Dorsolateral prefrontal cortex (tissue), 122 donors: ENCODE measurements at places on chromosomes 4 and X.

DNA sequence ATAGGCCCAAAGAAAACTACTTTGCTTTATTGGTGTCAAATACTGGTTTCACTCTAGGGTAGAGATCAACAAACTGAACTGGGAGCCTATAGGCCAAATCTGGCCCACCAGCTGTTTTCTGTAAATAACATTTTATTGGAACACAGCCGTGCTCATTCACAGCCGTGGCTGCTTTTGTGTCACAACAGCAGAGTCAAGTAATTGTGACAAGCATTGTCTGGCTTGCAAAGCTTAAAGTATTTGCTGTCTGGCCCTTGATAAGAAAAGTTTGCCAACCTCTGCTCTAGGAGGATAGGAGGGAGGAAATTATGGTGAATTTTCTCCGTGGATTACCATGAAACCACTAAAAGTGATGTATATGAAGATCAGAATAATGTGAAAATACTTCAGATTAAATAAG is 53.4 kb downstream of the GPAT3 start:
- no peak for DNase-seq

- no peak for DNase-seq
Measured at GRCh38 chrX:120015145-120016067, 62.1 kb downstream of the RHOXF2B start.

- no peak for DNase-seq
Measured at GRCh38 chr4:163382178-163382869, 38.6 kb downstream of the NPY5R start.

DNA sequence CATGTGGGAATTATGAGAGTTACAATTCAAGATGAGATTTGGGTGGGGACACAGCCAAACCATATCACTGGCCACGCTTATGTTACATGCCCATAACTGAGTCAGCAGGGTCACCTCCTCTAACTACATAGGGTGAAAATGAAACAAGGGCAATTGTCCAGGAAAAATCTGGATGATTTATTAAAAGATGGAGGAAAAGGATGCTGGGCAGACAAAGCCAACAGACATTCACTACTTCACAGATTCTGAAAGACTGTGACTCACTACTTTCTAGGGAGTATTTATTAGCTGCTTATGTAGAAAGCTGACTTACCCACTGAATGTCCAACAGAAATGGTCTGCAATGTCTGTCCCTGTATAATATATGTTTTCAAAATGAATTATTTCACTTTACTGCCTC is 72.4 kb downstream of the APBB2 start:
- DNase-seq: no peak

GRCh38 chrX:28584025-28584424 is 3.2 kb upstream of the IL1RAPL1 start:
- DNase-seq: no peak

DNA sequence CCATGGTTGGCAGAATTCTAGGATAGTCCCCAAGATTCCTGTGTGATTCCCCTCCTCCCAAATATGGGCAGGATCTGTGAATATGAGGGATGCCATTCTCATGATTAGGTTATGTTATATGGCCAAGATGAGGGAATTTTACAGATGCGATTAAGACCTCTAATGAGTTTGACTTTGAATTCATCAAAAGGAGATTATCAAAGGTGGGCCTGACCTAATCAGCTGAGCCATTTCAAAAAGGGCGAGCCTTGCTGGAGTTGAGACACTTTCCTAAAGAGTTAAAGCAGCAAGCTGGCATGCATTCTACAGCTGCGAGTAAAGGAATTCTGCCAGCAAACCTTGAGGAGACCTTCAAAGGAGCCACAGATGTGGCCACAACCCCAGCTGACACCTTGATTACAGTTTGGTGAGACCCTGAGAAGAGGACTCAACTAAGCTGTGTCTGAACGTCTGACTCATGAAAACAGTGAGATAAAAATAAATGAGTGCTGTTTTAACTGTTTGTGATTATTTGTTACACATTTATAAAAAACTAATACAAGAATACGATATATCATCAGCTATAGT is 31.7 kb upstream of the TMPRSS11D start:
- no peak for DNase-seq

DNA sequence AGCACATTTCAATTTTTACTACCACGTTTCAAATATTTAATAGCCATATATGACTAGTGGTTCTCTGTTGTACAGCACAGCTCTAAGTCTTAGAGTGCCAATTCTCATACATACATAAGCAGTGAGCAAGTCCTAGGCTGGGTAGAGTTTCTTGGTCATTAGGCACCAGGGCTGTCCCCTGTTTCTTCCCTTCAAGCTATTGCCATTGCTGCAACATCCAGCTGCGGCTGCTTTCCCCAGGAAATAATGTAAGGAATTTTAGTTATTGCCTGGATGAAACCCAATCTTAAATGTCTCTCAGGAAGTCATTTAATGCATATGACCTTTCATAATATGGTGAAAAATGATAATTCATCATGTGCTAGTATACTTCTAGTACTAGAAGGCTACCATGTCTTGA is 74.1 kb upstream of the PPP3CA start:
- no peak for DNase-seq

GRCh38 chrX:153562546-153562945 is 36.4 kb downstream of the CCNQ start:
- DNase-seq: no peak

DNA sequence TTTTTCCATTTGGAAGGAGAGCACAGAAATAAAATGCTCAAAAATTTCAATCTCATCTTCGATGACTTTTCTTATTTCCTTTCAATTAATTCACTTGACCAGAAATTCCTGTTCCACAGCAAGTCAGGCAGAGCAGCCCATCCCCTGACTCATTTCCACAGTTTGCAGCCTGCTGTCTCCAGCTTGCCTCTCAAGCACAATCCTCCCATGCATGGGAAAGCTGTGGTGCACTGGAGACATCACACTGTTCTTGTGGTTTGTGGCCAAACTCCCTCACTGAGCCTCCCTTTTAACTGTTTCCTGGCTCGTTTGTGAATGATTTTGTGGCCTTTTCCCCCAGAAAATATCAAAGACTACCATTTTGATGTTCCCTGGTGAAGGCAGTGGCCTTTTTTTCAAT is 114.0 kb upstream of the ENPEP start:
- no peak for DNase-seq

DNA sequence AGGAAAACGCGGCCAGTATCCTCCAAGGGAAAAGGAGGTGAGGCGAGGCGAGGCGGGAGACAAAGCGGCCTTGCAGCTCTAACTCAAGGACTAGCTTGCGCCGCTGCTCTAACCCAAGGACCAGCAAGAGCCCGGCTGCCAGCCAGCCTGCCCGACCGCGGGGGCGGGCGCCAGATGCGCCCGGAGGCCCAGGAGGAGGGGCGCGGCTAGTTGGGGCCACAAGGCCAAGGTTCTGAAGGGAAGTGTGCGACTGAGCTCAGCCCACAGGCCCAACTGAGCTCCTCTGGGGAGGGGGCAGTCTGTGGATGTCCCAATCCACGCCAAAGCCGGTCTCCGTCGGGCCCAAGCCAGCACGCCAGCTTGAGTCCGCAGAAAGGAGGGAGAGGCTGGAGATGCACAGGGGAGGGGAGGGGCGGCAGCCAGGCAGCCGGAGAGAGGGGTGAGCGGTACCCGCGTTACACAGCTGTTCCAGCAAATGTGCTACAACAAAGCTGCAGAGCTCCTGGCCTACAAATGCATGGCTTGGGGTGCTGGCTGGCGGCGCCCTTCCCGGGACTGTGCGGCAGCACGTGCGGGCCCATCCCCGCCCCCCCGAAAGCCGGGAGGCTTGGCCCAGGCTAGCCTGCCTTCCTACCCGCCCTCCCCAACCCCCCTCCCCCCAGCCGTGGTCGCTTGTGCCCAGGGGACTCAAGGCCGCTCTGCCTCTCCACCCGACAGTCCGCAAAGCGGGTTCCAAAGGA is 637 bp downstream of the AMER1 start:
- DNase-seq: peak; percentile 21

DNA sequence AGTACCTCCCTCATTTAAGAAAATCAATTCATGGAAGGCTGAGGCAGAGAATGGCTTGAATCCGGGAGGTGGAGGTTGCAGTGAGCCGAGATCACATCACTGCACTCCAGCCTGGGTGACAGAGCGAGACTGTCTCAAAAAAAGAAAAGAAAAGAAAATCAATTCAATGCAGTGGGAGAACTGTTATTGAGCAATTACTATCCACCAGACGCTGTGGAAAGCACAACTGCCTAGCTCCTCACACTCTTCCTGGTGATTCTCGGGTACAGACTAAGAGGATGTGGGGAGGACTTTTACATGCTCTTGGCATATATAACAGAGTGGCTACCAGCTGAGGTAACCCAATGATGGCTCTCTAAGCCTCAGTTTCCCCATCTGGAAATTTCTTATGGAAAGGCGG is 2.7 kb upstream of the TMSB4X start:
- DNase-seq: no peak

DNA sequence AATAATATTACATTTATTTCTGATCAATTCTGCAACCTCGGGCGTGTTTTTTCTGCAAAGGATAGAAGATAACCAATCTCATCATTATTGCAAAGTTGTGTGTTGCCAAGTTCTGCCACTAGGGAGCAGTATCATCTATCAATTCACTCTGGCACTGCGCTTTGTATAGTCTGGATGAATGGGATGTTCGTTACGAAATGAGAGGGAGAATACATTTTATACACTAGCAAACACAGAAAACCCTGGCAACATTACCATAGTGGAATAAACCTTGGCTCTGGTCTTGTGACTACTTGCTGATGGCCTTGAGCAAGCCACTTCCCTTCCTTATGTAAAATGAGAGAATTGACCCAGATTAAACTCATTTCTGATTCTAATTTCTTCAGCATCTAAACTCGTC is 97.5 kb upstream of the ZNF518B start:
- DNase-seq: peak; percentile 51

GRCh38 chr4:107736037-107736436 is 16.0 kb upstream of the PAPSS1 start:
- no peak for DNase-seq

DNA sequence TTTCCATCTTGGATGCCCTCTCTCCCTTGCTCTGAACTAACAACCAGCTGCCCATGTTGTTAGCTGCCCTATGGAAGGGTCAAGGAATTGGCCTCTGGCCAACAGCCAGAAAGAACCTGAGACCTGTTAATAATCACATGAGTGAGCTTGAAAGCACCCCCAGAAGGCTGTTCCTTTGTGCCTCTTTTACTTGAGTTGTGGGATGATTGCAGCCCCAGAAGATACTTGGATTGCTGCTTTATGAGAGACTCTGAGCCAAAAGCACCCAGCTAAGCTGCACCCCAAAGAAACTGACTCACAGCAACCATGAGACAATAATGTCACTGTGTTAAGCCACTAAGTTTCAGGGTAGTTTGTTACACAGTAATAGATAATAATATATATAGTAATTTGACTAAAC is 73.3 kb downstream of the FRYL start:
- no peak for DNase-seq

DNA sequence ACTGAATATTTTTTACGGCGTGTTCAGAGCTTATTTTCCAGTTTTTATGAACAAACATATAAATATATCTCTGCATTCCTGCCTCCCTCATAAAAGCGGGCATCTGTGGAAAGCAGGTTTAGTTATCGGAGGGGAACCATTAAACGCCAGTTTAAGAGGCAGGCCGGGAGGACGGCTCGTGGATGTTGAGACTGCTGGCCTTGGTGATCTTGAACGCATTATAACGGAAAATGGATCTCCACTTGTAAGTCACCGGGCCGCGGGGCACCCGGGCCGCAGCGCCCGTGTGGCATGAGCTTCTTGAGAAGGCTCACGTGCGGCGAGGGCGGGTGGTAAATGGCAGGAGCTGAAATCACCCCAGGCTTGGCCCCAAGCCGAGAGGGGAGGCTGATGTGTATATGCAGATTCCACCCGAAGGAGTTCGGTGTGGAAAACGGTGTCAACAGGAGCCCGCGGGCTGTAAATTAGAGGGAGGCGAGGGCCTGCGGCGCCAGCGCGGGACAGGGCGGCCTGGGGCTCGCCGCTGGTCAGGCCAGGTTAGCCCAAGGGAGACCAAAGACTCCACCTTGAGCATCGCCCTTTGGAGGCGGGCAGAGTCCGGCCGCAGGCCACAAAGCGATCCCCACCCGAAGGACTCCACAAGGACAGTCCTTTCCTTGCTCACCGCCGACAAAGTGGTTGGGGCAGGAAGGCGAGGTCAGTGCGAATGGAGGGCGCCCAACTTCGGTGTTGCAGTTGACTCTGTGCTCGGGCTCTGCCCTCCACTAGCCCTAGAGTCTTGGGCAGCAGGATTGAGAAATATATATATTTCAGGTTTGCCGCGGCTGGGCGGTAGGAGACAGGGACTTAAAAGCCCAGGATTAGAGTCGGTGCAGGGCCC is 1.3 kb upstream of the HAND2 start:
- no peak for DNase-seq

- no peak for DNase-seq
Measured at GRCh38 chr4:141371206-141371605, 150.5 kb downstream of the ZNF330 start.

- no peak for DNase-seq
Measured at GRCh38 chrX:39936886-39937770, 160.6 kb downstream of the BCOR start.

DNA sequence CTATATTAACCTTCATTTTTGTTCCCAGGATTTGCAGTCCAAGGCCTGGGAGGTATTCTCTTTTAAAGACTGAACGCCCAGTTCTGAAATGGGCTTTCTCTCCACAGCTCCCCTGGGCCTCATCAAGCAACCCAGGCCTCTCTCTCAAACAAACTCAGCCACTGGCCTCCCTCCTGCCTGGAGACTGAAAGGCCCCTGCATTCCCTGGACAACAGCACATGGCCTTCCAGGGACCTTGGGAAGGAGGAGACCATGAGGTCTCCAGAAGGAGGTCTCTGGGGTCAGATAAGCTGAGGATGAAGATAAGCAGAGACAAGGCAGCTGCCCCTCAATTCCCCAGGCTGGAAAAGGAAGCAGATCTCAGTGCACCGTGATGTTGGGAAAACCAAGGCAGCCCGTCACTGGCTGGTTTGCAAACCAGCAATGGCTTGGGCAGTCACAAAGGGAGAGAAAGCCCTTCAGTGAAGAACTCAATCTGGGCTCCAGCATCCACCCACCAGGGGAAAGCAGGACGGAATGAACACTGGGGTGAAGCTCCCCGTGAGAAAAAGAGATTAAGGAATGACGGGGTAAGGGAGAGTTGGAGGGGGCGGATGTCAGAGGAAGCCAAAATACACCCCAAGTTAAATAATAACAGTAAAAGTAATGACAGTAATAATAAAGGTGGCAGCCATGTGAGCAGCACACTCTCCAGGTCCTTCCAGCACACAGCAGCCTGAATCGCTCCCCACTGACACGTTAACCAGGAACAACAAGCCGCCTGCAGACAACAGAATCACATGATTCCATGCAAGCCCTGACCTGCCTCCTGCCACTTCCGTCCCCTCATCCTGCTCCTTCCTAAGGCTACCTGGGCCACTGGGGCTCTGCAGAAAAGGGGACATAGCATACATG is 22.3 kb downstream of the AMOT start:
- no peak for DNase-seq

DNA sequence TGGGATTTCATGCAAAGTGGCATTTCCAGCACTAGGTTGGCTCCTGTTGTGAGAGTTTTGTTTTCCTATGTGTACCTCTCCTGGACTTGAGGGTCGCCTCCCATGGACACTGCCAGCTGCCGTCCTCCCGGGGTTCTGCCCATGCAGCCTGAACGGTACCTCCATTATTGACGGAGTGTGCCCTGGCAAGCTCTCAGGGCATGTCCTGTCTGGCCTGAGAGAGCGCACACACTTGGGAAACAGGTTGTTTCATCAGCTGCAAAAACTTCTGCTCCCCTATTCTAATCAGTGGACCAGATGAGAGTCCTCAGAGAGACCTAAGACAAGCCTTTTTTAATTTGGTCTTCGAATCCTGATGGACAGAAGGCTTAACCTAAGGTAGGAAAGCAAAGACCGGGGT is 56.6 kb upstream of the HOPX start:
- DNase-seq: no peak
